ENCODE measurements at places on chromosomes 1 and 21.

DNA sequence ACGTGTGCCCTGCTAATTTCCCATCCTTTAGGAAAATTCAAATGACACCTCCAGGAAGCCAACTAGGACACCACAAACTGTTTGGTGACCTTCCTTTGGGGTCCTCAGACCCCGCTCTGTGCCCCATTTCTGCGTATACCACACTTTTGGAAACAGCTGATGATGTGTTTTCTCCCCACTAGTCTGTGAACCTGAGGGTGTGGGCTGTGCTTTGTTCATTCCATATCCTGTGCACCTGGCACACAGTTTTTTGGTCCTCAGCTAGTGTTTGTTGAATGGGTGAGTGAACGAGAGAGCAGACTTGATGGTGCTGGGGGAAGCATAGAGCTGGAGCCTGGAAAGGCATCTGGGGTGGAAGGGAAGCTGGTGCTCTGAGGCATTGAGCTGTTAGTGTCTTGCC, 48.6 kb downstream of the RPS6KA1 start:
- DNase-seq = no peak

DNA sequence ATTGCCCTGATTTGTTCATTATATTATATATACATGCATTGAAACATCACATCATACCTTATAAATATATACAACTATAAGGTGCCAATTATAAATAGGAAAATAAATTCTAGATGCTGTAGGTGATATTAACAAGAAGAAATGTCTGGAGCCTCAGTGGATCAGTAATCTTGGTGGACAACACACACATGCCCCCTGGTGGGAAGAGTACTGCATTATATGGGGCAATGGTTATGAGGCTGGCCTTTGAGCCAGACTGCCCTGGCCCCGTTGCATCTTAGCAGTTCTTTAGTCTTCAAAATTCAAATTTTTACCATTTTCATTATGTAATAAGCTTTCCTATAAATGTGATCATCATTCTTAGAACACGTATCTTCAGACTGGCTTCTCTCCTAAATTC, 335.0 kb upstream of the GREM2 start:
- no peak for DNase-seq

GRCh38 chr21:43953021-43953420, 59.1 kb upstream of the TRAPPC10 start:
- no peak for DNase-seq

- DNase-seq = no peak
These were observed 290.5 kb downstream of the AJAP1 start for GRCh38 chr1:4944911-4945310.

GRCh38 chr1:77473690-77474089, 191.9 kb downstream of the AK5 start:
- no peak for DNase-seq

DNA sequence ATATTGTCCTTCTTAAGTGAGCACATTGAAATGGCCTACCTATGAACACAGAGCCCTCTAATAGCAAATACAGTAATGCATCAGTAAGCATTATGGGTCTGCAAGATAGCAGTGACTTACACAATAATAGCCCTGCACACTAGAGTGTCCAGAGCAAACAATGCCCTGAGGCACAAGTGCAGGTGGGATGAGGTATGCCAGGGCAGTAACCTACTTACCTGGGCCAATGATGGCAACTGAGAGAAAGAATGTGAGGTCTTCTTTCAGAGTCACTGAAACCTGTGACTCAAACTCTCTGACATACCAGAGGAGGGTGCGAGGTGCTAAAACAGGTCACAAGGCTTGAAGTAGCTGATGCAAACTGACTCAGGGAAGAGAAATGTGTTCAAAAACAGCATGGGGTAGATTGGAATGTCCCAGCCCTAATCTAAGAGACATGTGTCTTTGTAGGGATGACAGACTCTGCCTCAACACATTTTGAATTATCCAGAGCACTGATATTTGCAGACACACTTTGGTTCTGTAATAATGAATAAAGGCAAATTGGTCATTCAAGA, 168.5 kb upstream of the RUNX1 start:
- no peak for DNase-seq

DNA sequence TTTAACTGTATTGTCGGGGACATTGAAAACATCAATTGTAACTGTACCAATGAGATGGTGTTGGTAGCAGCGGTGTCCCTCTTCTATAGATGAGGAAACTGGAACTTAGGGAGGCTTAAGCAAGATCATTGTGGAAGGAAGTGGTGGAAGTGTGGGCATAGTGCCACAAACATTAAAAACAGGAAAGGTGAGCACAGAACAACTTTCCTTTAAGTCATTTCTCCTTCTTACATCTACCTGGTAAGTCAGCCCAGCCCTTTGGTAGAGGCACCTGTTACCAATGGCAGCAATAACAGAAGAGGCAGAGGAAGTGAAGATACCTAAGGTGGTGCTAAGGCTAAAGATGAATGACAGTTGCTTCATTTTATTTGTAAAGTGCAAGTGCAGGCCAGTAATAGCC, 12.0 kb upstream of the CTSS start:
- DNase-seq = no peak

GRCh38 chr21:45537746-45538291, 4.4 kb downstream of the SLC19A1 start:
- no peak for DNase-seq

DNA sequence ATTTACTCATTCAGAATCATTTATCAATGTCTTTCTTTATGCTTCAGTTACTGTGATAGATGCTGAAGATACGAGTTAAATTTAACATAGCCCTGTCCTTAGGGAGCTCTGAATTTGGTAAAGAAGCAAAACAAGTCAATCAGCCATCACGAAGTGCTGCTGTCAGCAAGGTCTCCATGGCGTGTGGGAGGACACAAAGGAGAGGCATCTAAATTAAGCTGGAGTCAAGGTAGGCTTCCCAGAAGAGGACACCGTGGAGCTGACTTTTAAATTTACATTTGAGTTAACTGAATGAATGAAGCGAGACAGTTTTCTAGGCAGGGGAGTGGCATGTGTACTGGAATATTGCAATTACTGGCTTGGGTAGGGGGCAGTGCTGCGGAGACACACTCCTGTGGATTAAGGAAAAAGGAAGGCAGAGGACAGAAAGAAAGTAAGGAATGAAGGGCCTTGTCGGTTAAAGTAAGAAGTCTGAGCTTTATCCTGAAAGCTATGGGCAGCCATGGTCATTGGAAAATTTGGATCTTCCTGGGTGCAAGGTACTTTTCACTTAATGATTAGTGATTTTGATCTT, 41.3 kb upstream of the C1orf87 start:
- DNase-seq = no peak

DNA sequence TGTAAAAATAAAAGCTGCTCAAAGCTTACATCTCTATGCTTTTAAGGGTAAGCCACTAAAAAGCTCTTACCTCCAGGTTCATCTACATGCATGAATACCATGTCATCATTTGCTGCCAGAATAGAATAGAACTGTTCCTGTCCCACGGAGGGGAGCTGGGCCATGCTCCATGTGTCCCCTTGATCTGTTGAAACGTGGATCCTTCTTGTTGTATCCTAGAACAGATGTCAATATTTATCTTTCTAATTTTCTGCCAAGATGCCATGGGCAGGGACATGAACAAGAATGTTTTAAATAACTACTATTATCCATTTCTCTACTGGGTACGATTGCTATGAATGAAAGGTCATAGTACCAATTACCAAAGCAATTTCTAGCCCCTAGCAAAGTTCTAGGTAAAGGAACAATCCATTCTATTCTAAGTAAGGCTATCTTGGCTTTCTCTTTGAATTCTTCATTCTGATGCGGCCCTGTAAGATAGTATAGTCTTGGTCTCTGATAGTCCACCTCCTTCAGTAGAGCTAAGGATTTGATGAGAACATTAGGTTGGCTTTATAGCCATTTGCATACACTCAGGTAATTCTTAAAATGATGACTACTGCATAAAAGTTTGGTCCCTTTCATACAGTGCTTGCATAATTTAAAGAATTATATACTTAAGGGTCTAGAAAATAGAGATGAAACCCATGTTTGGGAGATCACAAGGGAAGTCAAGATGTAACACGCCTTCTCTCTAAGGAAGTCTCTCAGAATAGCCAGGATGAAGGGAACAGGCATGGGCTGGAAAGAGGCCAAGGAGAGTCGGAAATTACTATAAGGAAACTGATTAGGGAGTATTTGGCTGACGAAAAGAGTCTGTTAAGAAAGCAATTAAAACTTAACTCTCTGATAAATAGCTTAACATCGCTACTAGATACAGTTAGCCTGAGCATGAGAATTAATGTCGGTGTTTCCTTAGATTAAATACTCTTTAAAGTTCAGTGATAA, 35.4 kb upstream of the MYBPHL start:
- no peak for DNase-seq

DNA sequence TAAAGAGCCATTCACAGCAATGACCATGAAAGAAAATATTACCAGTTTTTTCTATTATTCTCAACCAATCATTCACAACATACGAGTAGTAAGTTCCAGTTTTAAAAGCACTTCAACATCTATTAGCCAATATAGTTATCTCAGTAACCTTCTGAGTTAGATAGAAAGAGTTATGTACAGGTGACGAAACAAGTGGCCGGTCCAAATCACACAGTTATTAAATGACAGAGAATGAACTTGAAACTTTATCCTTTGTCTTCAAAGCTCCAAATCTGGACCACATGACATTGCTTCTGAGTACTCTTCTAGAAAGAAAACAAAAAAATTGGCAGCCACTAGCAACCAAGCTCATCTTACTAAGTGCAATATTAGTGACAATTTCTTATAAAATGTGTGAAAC, 393.8 kb downstream of the OMA1 start:
- no peak for DNase-seq
